ENCODE measurements at places on chromosomes 12 and 14. TPM values are rescaled to one million over a fixed set of nuclear protein-coding genes. Genes with fewer than 3 reads are reported as not detected.
A peak's percentile ranks its signal among the peaks of the same experiment; 100 is the strongest.

Gene ANGEL1
- 9.8 TPM for total RNA-seq

DNA sequence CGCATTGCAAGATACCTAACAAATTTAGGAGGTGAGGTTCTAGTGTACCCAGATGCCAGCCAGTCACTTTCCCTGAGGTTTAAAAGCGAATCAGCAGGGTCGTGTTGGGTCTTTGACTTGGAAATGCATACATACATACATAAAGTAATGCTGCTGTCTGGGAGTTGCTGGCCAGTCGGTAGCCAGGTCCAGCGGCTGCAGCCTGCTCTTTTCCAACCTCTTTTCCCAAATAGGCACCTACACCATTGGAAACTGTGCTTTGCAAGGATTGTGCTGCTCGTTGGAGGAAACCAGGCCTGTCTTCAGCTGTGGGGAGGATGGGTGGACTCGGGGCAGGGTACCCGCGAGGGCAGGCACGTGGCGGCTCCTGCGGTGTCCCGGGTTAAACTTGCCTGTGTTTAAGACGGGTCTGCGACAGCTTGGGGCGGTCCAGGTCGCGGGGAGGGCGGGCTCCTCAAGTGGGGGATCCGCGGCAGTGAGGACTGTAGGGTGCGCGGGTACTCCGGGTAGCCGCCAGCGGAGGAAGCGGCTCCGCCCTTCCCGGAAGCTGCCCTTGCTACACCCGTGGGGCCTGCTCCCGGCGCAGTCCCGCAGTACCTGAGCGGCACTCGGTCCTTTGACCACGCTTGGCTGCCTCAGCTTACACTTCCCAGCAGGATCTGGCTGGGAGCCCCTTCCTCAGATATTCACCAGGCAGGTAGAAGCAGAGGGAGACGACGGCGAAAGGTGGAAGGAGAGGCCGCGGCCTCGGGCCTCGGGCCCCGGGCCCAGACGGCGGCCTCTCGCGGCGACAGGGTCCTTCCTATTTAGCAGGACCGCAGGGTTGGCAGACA is 2.7 kb downstream of the TTC6 start:
- no peak overlapping the region for H3K4me3 ChIP-seq
- H3K4me1 ChIP-seq = no peaks in the 10 kb centered on the region
- DNase-seq = peak; percentile 66
- H3K27ac ChIP-seq = no peak overlapping the region
- H3K27me3 ChIP-seq = no peaks in the 10 kb centered on the region

Gene TGM1
- total RNA-seq = 11.3 TPM

GRCh38 chr12:70400124-70400523 is 34.0 kb downstream of the KCNMB4 start:
- H3K27ac ChIP-seq = no peak overlapping the region
- no peaks in the 10 kb centered on the region for H3K27me3 ChIP-seq
- H3K4me1 ChIP-seq = no peaks in the 10 kb centered on the region
- no peak for DNase-seq
- no peaks in the 10 kb centered on the region for H3K36me3 ChIP-seq

GRCh38 chr14:25092258-25092740 is 42.4 kb upstream of the STXBP6 start:
- H3K4me3 ChIP-seq = no peak overlapping the region
- no peaks in the 10 kb centered on the region for H3K4me1 ChIP-seq
- no peak overlapping the region for H3K27ac ChIP-seq

GRCh38 chr14:62420847-62421246 is 624.4 kb downstream of the KCNH5 start:
- H3K36me3 ChIP-seq = no peaks in the 10 kb centered on the region
- H3K27me3 ChIP-seq = no peaks in the 10 kb centered on the region
- no peaks in the 10 kb centered on the region for H3K4me1 ChIP-seq
- H3K4me3 ChIP-seq = no peak overlapping the region
- no peak for DNase-seq
- H3K27ac ChIP-seq = no peak overlapping the region

DNA sequence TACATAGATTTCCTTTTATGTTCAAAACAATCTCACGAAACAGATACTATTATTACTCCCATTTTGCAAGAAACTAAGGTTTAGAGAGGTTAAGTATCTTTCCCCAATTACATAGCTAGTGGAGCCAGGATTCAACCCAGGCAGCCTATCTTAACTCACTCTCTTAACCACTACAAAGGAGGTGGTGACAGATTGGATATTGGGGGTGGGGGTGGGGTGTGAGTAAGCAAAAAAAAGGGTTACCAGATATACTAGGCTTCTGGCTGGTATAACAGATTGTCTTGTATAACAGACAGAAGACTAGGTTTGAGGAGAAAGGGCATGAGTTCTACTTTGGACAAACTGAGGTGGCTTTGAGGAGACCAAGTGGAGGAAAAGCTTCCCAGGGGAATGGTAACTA is 2.1 kb downstream of the GMFB start:
- no peaks in the 10 kb centered on the region for H3K27me3 ChIP-seq
- H3K4me3 ChIP-seq = no peak overlapping the region
- H3K27ac ChIP-seq = no peak overlapping the region

GRCh38 chr12:129467726-129468125 is 436.1 kb downstream of the TMEM132D start:
- no peaks in the 10 kb centered on the region for H3K27me3 ChIP-seq
- DNase-seq = no peak
- no peaks in the 10 kb centered on the region for H3K4me1 ChIP-seq

- DNase-seq = no peak
- H3K4me3 ChIP-seq = no peak overlapping the region
- H3K4me1 ChIP-seq = no peaks in the 10 kb centered on the region
- no peaks in the 10 kb centered on the region for H3K36me3 ChIP-seq
- H3K27ac ChIP-seq = no peak overlapping the region
Observed at GRCh38 chr12:102950950-102951619, 6.4 kb upstream of the ASCL1 start.

Gene B3GNT4
- total RNA-seq = not detected

DNA sequence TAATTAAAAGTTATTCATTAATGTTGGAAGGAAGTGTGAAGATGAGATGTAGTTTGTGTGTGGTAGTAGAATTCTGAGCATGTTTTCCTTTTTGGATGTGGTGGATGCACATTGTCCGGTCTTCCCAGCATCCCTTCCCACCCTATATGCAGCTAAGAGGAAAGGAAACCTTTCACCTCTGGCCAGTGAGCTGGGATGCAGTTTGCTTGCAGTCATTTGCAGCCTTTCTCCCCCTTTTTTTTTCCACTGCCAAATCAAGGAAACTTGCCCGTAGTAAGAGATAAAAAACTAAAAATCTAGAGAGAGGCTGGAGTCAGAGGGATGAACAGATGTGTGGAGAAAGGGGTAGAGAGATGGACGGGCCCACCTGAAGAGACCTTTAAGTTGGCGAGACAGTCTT is 72.5 kb upstream of the SLC38A2 start:
- H3K27me3 ChIP-seq = no peaks in the 10 kb centered on the region
- no peak for DNase-seq
- no peaks in the 10 kb centered on the region for H3K36me3 ChIP-seq
- H3K4me3 ChIP-seq = no peak overlapping the region
- H3K27ac ChIP-seq = no peak overlapping the region

Gene GPR137C
- 1.7 TPM for total RNA-seq

- no peaks in the 10 kb centered on the region for H3K27me3 ChIP-seq
- H3K4me1 ChIP-seq = no peaks in the 10 kb centered on the region
- no peaks in the 10 kb centered on the region for H3K36me3 ChIP-seq
- no peak overlapping the region for H3K4me3 ChIP-seq
Observed at GRCh38 chr14:28308734-28309133, 457.9 kb upstream of the FOXG1 start.

DNA sequence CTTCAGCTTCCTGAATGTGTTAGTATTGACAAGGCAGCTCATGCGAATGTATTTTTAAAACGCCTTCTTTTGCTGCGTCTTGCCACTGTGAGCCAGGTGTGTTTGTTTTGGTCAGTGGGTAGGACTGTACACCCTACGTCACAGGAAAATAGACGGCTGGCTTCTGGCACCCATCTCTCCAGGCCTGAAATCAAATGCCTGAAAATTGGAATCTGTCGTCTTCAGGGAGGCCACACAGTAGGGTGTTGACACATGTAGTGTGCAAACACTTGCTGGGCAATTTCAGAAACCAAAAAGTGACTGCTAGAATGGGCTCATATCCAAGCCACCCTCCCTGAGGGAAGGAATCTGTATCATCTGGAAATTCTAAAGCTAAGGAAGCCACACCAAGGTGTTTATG is 209.3 kb downstream of the TTC8 start:
- H3K36me3 ChIP-seq = no peaks in the 10 kb centered on the region
- no peaks in the 10 kb centered on the region for H3K4me1 ChIP-seq
- no peak overlapping the region for H3K27ac ChIP-seq
- no peaks in the 10 kb centered on the region for H3K27me3 ChIP-seq
- no peak for DNase-seq

DNA sequence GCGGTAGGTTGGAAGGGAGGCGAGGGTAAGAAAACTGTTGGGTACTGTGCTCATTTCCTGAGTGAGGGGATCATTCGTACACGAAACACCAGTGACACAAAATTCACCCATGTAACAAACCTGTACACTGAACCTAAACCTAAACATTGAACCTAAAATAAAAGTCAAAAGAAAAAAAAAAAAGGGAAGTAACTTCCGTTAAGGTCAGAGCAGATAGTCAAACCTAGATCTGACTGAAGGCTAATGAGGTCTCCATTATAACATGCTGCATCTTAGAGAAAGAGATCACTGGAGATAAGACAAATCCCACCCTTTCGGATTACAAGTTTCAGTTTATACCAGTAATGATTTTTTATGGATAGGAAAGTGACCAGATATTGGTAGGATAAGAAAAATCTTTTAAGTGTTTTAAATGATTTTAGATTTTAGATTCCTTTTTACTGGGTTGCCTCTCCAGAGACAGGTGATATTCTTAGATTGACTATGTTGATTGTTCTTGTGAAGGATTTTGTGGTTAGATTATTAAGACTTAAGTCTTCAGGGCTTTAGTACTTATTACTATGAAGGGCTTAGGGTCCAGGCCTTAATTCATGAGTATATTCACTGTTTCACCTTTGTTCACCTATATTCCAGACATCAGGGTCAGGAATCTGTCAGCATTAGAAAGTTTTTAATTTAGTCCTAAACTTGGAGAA is 11.2 kb upstream of the NCKAP1L start:
- H3K36me3 ChIP-seq = no peaks in the 10 kb centered on the region
- no peaks in the 10 kb centered on the region for H3K27me3 ChIP-seq
- H3K4me1 ChIP-seq = no peaks in the 10 kb centered on the region
- no peak overlapping the region for H3K27ac ChIP-seq

Gene GPR132
- 29.7 TPM for total RNA-seq

- no peak overlapping the region for H3K4me3 ChIP-seq
- H3K27me3 ChIP-seq = no peaks in the 10 kb centered on the region
- no peak overlapping the region for H3K27ac ChIP-seq
- DNase-seq = no peak
- no peaks in the 10 kb centered on the region for H3K4me1 ChIP-seq
Observed at GRCh38 chr14:54638135-54638446, 71.2 kb downstream of the SAMD4A start.

GRCh38 chr14:103319422-103319821 is 14.6 kb upstream of the EIF5 start:
- H3K27me3 ChIP-seq = no peaks in the 10 kb centered on the region
- H3K36me3 ChIP-seq = no peaks in the 10 kb centered on the region
- H3K27ac ChIP-seq = no peak overlapping the region
